NCI-H446 (cell line): ENCODE measurements at places on chromosomes 2 and 18.
A peak's percentile ranks its signal among the peaks of the same experiment; 100 is the strongest.

- no peak for DNase-seq
Measured at GRCh38 chr2:27681841-27682240, 18.2 kb downstream of the SLC4A1AP start.

GRCh38 chr18:48028696-48029095 lies 98.2 kb upstream of the SMAD2 start:
- no peak for DNase-seq

- no peak for DNase-seq
Measured at GRCh38 chr2:62054029-62054791, 141.7 kb upstream of the B3GNT2 start.

DNA sequence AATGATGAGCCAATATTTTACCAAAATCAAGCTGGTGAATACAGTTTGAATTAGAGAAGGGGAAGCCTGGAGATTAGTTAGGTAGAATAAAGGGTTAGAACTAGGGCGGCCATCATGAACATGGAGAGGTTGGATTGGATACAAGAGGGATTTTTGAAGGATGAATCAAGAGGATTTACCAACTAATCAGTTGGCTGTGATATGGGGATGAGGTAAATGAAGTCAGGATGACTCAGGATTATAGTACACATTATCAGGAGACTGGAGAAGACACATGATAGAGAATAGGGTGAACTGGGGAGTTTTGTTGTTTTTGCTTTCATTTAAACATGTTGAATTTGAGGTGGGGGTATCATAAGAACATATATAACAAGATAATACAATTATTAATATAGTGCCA lies 73.8 kb upstream of the PROKR1 start:
- DNase-seq = no peak

GRCh38 chr2:231970461-231970860 lies 8.9 kb downstream of the DIS3L2 start:
- no peak for DNase-seq

GRCh38 chr2:80706951-80707350 lies 402.4 kb upstream of the LRRTM1 start:
- DNase-seq = no peak

DNA sequence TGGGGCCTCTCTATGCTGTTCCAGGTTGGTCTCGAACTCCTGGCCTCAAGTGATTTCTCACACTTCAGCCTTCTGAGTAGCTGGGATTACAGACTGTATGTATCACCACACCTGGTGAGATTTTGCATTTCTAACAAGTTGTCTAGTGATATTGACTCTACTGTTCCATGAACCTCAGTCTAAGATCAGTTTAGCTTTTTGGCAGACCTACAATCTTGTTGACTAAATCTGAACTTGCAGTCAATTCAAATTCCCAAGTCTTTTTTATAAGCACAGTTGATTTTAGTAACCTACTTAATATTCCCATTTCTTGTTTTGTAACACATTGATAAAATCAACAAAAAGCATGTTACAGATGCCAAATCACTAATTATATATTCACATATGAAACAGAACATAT lies 266.1 kb upstream of the CYP26B1 start:
- DNase-seq = no peak

DNA sequence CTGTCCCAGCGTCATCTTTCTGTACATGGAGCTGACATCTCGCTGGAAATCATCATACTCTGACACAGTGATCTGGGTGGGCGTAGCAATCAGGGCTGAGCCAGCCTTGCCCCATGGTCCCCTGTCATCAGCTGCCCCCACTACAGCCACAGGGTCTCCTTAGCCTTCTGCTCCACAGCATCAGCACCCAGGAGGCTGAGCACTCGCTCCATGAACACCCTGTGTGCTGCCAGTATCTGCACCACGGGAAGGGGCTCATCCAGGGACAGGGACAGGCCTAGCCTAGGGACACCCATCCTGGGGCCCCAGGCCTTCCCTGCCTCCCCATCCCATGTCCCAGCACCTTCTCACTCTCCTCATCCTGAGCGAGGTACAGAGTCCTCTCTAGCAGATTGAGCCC lies 11.4 kb downstream of the ALPG start:
- DNase-seq = no peak

DNA sequence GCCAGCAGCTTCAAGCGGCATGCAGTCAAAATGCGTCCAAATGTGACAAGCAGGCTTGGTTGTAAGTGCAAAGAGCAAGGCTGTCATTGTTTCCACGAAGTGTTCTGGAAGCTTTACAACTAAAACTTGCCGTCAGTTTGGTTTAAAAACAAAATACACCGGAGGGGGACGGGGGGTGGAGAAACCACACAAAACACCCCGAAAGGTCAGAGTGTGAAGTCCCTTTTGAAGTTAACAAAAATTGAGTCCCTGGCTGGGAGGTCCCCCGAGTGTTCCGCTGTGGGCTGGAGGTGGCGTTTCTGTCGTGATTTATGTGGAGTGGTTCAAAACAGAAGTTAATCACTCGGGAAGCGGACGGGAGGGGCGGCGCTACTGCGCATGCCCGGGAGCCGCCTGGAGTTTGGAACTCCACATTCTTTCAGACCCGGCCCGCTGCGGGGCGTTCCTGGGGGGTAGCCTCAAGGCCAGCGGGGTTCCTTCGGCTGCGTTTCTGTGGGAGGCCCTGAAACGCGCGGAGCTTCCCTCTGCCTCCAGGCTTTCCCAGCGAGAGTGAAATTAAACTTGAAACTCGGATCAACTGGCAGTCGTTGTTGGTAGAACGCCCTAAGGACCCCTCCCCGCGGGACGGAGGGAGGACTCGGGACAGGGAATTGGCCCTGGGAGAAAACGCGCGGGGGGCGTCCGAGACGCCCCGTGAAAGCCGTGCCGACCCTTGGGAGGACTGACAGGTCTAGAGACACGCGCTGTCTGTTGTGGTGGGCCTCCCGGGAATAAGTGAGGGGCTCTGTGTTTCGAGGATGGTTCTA lies 1.4 kb downstream of the TGIF1 start:
- peak; percentile 54 for DNase-seq

DNA sequence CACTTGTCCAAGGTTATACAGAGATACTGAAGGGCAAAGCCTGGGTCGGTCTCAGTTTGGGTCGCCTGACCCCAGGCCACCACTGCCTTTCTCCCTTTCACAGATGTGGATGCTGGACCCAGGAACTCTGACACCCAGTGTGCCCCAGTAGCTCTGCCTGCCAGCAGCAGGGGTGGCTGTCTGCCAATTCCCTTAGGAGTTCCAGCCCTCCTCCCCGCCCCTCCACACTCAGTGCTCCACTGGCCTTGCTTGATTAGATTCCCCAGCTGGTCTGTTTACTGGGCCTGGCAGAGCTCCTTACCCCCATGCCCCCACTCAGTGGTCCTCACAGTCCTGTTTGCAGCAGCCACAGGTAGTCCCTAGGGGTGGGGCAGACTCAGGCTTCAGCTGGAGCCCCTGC lies 75.5 kb downstream of the NPAS2 start:
- no peak for DNase-seq
